ENCODE measurements at places on chromosomes 12 and 14.

- DNase-seq: no peak
These were observed 592.9 kb downstream of the FSCB start for GRCh38 chr14:43914041-43914693.

DNA sequence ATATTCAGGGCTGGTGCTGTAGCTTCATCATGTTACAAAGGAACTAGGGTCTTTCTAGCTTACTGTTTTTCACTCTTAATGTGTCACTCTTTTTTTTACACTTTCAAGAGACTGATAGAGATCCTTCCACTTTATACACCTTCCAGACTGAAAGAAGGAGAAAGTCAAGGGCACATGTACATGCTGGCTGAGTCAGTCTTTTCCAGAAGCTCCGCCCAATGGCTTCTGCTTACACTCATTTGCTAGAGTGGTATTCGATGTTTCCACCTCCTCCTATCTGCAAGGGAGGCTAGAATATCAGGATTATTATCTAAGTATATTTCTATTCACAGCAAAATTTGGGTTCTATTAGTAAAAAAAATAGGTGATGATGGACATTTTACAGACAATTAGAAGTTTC lies 325.8 kb upstream of the OR4E1 start:
- no peak for DNase-seq

DNA sequence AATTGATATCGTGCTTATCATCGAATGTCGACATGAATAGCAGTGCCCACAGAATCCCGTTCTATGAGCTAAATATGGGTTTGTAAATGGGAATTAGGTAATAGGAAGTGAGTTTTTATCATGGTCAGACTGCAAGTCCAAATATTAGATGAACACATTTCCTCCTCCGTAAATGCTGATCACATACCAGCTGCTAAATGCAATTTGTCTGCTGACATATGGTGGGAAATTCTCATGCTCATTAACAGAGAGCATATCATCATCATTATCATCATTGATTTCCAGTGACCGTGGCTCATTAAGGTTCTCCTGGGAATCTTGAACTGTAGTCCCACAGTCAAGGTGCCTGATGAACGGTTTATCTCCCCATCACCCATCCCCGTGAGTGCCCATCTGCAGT lies 998.8 kb upstream of the TMEM132C start:
- no peak for DNase-seq

GRCh38 chr12:121331248-121331647 lies 21.0 kb downstream of the ANAPC5 start:
- DNase-seq: no peak

GRCh38 chr14:21097636-21098075 lies 799 bp downstream of the ZNF219 start:
- no peak for DNase-seq

GRCh38 chr12:90152897-90153624 lies 444.4 kb upstream of the ATP2B1 start:
- DNase-seq: no peak

DNA sequence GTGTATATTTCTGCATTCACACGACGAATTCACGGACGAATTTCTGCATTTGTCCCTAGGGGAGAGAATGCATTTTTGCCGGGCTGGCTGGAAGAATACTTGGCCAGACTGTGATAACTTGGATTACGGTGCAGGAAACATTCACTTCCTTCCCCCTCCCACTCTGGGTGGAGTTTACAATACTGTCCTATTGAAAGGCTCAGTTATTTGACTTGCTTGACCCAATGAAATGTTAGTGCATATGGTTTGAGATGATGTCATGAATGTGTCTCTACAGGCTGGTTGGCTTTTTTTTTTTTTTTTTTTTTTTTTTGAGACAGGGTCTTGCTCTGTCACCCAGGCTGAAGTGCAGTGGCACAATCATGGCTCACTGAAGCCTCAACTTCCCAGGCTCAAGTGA lies 90.7 kb upstream of the NOS1 start:
- DNase-seq: no peak

DNA sequence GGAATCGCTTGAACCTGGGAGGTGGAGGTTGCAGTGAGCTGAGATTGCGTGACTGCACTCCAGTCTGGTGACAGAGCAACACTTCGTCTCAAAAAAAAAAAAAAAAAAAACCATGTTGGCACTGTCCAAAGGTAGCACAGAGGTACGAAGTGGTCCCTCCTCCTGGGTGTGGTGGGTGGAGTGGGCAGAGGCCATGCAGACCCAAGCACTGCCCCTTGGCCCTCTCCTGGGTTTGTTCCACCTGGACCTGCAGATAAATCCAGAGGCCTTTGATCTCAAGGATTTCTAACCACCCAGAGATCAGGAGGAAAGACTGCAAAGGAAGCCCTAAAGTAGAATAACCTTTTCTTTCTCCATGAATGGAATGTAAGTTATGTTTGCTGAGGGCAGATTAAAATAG lies 8.7 kb upstream of the GALNT6 start:
- DNase-seq: no peak

DNA sequence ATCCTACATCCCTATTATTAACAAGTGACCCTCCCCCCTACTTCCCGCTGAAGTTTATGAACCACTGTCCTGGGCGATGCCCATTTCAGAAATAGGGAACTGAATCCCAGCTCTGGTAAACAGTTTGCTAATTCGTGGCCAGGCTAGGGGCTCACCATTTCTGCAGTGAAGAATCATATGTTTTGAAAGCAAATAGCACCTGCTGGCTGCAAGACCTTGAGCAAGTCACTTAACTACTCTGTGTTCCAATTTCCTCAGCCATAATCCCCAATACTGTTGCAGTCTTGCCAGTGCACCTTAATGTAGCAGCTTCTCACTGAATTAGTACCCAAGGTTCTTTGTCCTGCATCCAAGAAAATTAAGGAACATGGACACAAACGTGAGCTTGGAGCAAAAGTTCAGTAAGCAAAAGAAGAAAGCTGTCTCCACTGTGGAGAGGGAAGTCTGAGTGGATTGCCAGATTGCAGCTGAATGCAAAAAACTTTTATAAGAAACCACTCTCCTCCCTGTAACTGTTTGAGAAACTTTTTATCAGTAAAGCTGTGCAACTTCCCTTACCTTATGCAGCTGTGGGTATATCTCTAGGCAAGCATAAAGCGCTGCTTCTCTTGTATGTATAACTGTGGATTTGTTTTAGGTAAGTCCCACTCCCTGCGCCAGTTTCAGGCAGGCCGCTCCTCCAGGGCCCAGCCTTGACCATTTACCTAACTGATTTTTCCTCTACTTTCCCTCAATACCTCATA lies 824 bp downstream of the OAS1 start:
- no peak for DNase-seq

All from femur (tissue), 1 donor.